ENCODE measurements at places on chromosomes 4 and X.

DNA sequence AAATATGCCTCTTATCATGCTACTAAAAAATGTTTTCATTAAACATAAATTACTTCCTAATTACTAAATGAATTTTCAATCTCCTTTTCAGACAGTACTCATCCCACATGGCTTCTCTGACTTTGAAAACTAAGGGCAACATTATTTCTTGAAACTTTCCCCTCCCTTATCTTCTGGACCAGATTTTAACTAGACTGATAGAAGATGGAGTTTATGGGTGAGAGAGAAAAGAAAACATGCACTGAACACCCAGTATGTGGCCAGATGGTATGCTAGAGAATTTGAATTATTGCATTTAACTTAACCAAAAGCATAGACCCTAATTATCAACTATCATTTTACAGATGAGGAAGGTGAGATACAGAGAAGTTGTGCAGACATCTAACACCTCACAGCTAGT lies 16.8 kb downstream of the CNOT6L start:
- DNase-seq, result no peak

- no peak for DNase-seq
Measured at GRCh38 chr4:133014473-133015135, 134.5 kb upstream of the PCDH10 start.

GRCh38 chr4:156113138-156113765 lies 159.6 kb upstream of the CTSO start:
- DNase-seq, result no peak

DNA sequence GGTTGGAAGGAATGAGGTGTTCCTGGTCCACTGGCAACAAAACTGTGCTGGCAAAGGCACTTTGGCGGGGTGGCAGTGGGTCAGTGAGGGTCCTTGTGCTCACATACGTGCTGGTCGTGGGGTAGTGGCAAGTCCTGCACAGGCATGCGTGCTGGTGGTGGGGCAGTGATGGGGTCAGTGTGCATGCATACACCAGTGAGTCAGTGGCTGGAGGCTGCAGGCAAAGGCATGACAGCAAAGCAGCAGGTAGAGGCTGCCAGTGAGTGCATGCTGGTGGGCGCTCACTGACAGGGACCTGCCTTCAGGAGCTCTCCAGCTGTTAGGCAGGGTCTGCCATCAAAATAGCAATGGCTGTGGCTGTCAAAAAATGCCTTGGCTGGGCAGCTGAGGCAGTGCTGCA lies 42.1 kb downstream of the TMPRSS11E start:
- no peak for DNase-seq

DNA sequence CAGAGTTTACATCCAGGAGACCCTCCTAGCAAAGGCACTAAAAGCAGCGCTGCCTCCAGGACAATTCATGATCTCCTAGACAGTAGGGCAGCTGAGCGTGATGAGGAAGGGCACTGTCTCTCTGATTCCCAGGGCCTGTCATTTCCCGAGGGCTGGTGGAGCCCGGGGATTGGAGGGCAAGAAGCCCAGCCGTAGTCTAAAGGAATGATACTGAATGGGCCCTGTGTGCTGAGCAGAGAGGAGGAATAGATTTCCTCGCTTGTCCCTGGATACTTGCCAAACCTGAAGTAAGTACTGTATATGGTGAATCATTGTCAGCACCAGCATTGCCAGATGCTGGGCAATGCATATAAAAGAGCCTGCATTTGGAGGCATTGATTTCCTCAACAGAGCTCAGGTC lies 88.0 kb upstream of the SLITRK2 start:
- peak; percentile 4 for DNase-seq

- DNase-seq, result no peak
Measured at GRCh38 chr4:146522869-146523205, 1.1 kb upstream of the SLC10A7 start.

GRCh38 chr4:26015133-26015651 lies 101.2 kb downstream of the SMIM20 start:
- DNase-seq, result no peak

- DNase-seq, result no peak
Measured at GRCh38 chrX:38006291-38006690, at the start of gene SYTL5. Gene SYTL5 (plus strand): TSS chrX:38006553. CDS start chrX:38033890, 27,337 bp downstream.

DNA sequence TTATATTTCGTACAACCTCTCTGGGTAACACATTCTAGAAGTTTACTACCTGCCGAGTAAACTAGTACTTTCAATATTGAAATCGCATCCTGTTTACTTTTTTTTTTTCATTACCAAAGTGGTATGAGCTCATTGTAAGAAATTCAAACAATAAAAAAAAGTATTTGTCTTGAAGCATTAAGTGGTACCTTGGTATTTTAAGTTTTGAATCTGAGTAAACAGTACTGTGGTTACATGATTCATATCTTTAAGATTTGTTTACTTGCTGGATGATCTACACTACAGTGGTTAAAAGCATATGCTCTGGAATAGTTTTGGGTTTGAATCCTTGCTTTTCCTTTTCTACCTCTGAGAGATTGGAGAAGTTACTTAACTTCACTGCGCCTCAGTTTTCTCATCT lies 3.8 kb upstream of the MMGT1 start:
- DNase-seq, result no peak

DNA sequence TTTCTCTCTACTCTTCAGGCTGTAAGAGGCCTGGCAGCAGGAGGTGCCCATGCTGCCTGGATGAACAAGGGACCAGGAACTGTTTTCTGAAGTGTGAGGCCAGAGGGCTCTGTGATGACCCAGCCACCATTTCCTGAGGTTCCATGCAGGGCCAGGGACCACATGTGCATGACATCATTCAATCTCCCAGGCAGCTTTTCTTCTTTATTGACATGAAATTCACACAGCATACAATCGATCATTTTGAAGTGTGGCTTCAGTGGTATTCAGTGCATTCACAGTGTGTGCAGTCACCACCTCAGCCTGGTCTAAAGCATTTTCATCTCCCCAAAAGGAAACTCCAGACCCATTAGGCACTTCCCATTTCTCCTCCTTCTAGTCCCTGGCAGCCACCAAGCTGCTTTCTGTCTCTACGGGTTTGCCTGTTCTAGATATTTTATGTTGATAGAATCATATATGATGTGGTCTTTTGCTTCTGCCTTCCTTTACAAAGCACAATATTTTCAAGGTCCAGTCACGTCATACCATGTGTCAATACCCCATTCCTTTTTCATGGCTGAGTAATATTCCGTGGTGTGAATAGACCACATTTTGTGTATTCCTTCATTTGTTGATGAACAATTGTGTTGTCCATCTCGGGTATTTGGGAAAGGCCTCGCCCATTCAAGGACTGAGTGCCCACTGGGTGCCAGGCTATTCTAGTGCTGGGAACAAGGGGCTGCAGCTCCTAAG lies 93.1 kb downstream of the PSAPL1 start:
- DNase-seq, result no peak

DNA sequence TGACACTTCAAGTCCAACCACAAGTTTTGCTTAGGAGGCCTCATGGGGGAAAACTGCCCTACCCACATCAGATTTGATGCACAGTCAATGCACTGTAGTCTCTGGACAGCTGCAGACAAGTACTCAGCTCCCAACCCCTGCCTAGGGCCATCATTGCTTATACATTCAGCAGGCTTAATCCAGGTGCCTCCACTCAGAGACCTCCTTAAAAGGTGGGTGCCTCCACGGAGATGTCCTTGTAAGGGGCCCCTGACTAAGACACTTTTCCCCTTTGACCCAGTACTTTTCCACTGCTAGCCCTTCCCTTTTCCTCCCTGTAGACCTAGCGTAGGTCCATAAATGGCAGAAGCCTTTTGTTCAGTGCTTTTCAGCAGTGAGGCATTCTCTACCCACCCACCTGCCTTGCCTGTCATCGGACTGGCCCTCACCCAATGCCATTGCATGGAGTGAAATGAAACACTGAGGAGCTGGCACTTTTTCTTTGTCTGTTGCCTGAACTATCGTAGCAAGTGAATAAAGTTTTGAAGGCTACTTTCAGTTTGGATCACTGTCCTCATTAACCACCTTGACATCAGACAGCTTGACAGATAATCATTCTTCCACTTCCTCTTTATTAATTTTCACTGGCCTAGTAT lies 23.8 kb upstream of the PLK4 start:
- no peak for DNase-seq

GRCh38 chrX:123983240-123983639 lies 21.7 kb downstream of the STAG2 start:
- no peak for DNase-seq

DNA sequence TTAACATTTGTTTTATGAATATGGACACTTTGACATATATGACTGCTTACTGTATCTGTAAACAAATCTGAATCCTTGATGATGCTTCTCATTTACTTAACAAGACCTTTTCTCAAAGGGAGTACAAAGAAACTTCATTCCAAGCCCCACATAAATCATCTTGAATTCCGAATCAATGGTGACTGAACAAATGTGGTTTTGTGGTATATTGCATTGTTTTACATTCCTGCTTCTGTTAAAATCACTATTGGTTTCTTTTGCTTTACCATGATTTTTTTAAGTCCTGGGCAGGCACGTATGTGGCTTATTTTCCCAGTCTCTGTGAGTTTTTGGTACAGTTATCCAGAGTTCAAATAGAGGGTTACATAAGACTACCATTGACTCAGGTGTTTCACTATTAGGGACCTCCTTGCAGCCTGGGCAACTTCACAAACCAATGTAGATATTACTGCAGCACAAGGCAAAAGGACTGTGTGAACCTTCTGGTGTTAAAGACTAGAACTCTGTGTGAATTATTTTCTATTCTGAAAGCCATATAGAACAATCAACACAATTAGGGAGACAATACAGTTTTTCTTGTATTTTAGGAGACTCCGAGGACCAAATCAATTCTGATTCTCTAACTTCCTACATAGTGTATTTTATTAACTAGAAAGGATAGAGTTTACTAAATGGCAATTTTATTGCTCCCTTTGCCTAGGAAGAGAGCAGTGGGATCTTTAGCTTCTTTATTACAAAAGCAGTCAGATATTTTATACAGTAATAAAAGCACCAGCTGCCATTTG lies 196.4 kb downstream of the GALNTL6 start:
- DNase-seq, result no peak

GRCh38 chrX:49171752-49172279 lies at the start of gene PLP2:
Gene PLP2 (plus strand): TSS chrX:49171898. CDS start chrX:49172001, 103 bp downstream.
- no peak for DNase-seq

DNA sequence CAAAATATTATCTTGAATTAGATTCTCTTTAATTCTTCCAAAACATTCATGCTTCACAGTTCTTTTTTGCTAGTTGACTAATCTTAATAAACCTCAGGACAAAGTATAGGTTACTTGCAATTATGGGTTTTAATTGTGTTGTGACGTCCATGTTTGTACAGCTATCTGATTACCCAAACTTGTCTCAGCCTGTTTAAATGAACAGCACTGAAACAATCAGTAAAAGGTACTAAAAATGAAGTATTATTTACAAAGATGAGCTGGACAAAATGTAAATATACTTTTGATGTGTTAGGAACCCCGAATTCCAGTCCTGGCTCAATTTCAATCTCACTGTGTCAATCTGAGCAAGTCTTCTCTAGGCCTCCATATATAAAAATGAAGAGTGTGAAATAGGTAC lies 57.4 kb upstream of the SLC6A14 start:
- no peak for DNase-seq

- no peak for DNase-seq
Measured at GRCh38 chr4:80586716-80587115, 251.2 kb downstream of the CFAP299 start.

- DNase-seq, result no peak
Measured at GRCh38 chrX:6468706-6469105, 66.2 kb downstream of the VCX3A start.

GRCh38 chr4:86451560-86452330 lies 91.9 kb upstream of the MAPK10 start:
- no peak for DNase-seq

GRCh38 chr4:147682755-147683154 lies 1.2 kb downstream of the PRMT9 start:
- no peak for DNase-seq

GRCh38 chr4:182301736-182302135 lies 58.5 kb downstream of the TENM3 start:
- no peak for DNase-seq
